ENCODE measurements at places on chromosomes 5 and 9.

DNA sequence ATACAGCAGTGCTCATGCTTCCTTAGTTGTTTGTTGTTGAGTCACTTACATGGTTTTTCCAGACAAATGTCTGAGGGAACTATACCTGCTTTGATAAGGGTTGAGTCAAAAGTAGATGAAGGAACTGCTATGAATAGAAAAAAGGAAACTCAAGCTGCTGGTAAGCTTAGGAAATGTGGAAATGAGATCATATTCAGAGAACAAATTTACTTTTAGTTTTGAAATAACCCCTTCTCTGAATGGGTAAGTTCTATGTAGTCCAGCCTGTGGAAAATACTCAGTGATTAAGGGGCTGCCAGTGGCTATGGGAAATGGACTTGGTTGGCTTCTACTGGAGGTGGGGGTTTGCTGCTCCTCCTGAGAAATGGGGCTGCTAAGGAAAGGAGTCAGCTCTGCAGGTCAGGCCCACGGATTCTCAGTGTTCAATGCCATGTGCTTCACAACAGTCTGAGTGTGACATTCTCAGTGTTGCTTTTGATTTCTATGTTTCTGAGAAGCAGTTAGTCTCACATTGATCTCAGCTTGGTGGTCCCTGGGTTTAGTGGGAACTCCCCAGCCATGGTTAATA, 47.7 kb upstream of the GLRX start:
- H3K4me3 ChIP-seq: no peak overlapping the region
- H3K36me3 ChIP-seq: no peaks in the 10 kb centered on the region
- H3K27me3 ChIP-seq: no peaks in the 10 kb centered on the region
- no peak overlapping the region for H3K27ac ChIP-seq

- no peak for DNase-seq
- no peaks in the 10 kb centered on the region for H3K4me1 ChIP-seq
- H3K4me3 ChIP-seq: no peak overlapping the region
- H3K27ac ChIP-seq: no peak overlapping the region
- peaks cover under 1% of the 10 kb centered on the region for H3K27me3 ChIP-seq
These were observed 90.6 kb upstream of the HAND1 start for GRCh38 chr5:154568589-154568988.

DNA sequence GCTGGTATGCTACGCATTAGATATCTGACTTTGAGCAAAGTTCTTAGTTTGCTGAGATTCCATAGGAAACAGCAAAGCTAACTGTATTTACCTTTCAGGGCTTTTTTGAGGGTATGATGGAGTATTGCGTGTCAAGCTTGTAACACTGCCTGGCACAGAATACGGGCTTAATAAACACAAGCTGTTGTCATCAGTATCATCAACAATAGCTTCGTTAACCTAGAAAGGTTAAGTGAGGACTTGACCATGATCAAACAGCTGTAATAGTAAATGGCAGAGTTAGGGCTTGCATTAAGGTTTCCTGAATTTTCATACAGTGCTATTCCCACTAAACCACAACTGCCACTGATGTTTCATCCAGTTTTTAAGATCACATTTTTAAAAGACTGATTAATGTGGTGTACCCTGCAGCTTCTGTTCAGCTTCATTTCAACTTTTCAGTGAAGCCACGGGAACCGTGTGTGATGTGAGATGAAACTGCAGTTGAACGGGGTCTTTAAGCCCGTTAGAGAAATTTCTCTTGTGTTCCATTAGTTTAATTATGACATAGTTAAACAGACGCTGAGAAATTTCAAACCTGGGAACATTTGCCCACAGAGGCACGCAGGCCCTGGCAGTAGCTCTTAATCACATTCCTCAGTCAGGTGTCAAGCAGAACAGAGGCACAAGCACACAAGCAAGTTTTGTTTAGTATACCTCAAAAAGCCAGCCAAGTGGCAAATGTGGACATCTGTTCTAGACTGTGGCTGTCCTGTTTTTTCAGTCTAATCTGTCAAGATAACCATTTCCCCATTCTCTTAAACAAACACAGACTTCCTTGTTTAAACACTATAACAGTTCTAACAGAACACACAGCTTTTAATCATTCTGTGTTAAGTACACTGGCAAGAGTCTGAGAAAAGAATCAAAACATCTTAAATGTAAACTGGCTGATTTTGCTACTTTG, 147.1 kb downstream of the ZNF608 start:
- peak overlapping the region; percentile 59 for H3K27ac ChIP-seq
- no peak overlapping the region for H3K4me3 ChIP-seq
- H3K4me1 ChIP-seq: peaks cover 29% of the 10 kb centered on the region
- DNase-seq: no peak
- H3K27me3 ChIP-seq: no peaks in the 10 kb centered on the region
- H3K36me3 ChIP-seq: no peaks in the 10 kb centered on the region

GRCh38 chr5:89342106-89342876, 459.3 kb upstream of the MEF2C start:
- no peak overlapping the region for H3K27ac ChIP-seq
- H3K27me3 ChIP-seq: no peaks in the 10 kb centered on the region
- no peak overlapping the region for H3K4me3 ChIP-seq
- no peaks in the 10 kb centered on the region for H3K36me3 ChIP-seq

- H3K36me3 ChIP-seq: no peaks in the 10 kb centered on the region
- H3K4me1 ChIP-seq: peaks cover 3% of the 10 kb centered on the region
These were observed 165.3 kb downstream of the KDM4C start for GRCh38 chr9:6923086-6923485.

GRCh38 chr9:32395510-32396216, 11.2 kb downstream of the ACO1 start:
- no peaks in the 10 kb centered on the region for H3K36me3 ChIP-seq
- H3K4me3 ChIP-seq: no peak overlapping the region
- peak overlapping the region; percentile 39 for H3K27ac ChIP-seq
- DNase-seq: no peak
- H3K27me3 ChIP-seq: no peaks in the 10 kb centered on the region

DNA sequence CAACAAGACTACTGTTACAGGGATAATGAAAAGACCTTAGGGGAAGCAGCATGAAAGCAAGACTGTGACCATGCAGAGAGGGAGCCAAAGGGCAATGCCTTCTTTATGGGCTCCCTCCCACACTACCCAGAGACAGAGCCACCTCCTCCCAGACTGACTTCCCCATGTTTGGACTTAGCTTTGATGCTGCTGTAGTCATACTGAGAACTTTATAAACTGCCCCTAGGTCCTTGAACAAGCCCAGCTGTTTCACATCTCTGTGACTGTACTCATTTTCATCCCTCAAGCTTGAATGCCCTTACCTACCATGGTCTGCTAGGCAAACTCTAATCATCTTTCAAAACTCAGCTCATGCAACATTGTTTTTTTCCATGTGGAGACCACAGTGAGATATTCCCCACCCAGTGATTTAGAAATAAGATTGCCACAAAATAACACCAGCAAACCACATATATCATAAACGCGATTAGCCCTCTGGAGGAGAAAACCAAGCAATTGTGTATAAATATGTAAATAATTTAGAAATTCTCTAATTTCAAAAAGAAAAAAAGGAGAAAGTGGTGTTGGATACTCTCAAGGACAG, 23.4 kb upstream of the FAM169A start:
- no peaks in the 10 kb centered on the region for H3K27me3 ChIP-seq
- DNase-seq: no peak
- H3K4me3 ChIP-seq: no peak overlapping the region

DNA sequence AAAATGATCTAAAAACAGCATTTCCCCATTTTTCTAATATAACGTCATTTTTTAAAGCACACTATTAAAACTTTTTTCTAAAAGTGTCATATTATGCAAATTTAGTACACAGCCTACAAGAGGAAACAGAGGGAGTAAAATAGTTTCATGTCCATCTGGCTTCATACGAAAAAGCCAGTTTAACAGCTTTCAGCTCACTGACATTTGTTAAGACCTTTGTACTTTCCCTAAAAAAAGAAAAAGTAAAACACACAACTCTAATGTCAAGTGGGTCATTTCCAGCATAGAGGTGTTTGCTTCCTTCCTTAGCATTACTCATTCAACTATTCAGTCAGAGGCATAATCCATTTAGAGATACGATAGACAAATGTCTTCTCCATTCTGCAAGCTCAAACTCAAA, 49.4 kb downstream of the ABHD17B start:
- no peak overlapping the region for H3K4me3 ChIP-seq
- no peak for DNase-seq
- H3K27me3 ChIP-seq: no peaks in the 10 kb centered on the region
- H3K27ac ChIP-seq: no peak overlapping the region
